A673 (cell line): ENCODE measurements at places on chromosomes 5 and 9. TPM values are rescaled to one million over a fixed set of nuclear protein-coding genes. Genes with fewer than 3 reads are reported as not detected.
A peak's percentile ranks its signal among the peaks of the same experiment; 100 is the strongest.

GRCh38 chr9:4262735-4263141 is 37.1 kb downstream of the GLIS3 start:
- H3K36me3 ChIP-seq, result no peaks in the 10 kb centered on the region
- no peak overlapping the region for H3K4me3 ChIP-seq
- H3K27me3 ChIP-seq, result no peaks in the 10 kb centered on the region
- peak; percentile 58 for DNase-seq
- no peak overlapping the region for H3K27ac ChIP-seq
- H3K4me1 ChIP-seq, result no peaks in the 10 kb centered on the region

- no peaks in the 10 kb centered on the region for H3K27me3 ChIP-seq
- H3K4me1 ChIP-seq, result peaks cover 95% of the 10 kb centered on the region
- H3K4me3 ChIP-seq, result peak overlapping the region; percentile 7
- peak overlapping the region; percentile 89 for H3K27ac ChIP-seq
- DNase-seq, result peak; percentile 94
These were observed 18.1 kb downstream of the GSN start for GRCh38 chr9:121285835-121286687.

The FAM221B gene
- total RNA-seq, result not detected in 2 replicates

- H3K27me3 ChIP-seq, result peaks cover 4% of the 10 kb centered on the region
- H3K4me3 ChIP-seq, result no peak overlapping the region
- DNase-seq, result no peak
- no peak overlapping the region for H3K27ac ChIP-seq
These were observed 387.7 kb downstream of the TLR4 start for GRCh38 chr9:118091711-118092500.

The LYRM7 gene
- total RNA-seq, result 16.9 and 17.3 TPM in 2 replicates

The S1PR3 gene
- total RNA-seq, result 42.9 and 50.9 TPM in 2 replicates

- no peak overlapping the region for H3K4me3 ChIP-seq
- peaks cover 8% of the 10 kb centered on the region for H3K4me1 ChIP-seq
- H3K27me3 ChIP-seq, result no peaks in the 10 kb centered on the region
- no peaks in the 10 kb centered on the region for H3K36me3 ChIP-seq
- DNase-seq, result no peak
These were observed 291.2 kb downstream of the TMEM167A start for GRCh38 chr5:82785882-82786509.

GRCh38 chr5:178642351-178642909 is 15.6 kb upstream of the CLK4 start:
- H3K4me3 ChIP-seq, result no peak overlapping the region
- peaks cover 17% of the 10 kb centered on the region for H3K4me1 ChIP-seq
- peak; percentile 97 for DNase-seq
- H3K27ac ChIP-seq, result peak overlapping the region; percentile 83
- H3K36me3 ChIP-seq, result no peaks in the 10 kb centered on the region

The PDE6A gene
- 0.39 and 0.49 TPM in 2 replicates for total RNA-seq

- no peak overlapping the region for H3K27ac ChIP-seq
- no peaks in the 10 kb centered on the region for H3K36me3 ChIP-seq
- H3K4me1 ChIP-seq, result no peaks in the 10 kb centered on the region
- H3K27me3 ChIP-seq, result no peaks in the 10 kb centered on the region
These were observed 163.5 kb downstream of the NR3C1 start for GRCh38 chr5:143239882-143240518.

- no peaks in the 10 kb centered on the region for H3K27me3 ChIP-seq
- no peaks in the 10 kb centered on the region for H3K36me3 ChIP-seq
- DNase-seq, result no peak
- peaks cover 9% of the 10 kb centered on the region for H3K4me1 ChIP-seq
These were observed 126.8 kb downstream of the PDE8B start for GRCh38 chr5:77337246-77337645.

DNA sequence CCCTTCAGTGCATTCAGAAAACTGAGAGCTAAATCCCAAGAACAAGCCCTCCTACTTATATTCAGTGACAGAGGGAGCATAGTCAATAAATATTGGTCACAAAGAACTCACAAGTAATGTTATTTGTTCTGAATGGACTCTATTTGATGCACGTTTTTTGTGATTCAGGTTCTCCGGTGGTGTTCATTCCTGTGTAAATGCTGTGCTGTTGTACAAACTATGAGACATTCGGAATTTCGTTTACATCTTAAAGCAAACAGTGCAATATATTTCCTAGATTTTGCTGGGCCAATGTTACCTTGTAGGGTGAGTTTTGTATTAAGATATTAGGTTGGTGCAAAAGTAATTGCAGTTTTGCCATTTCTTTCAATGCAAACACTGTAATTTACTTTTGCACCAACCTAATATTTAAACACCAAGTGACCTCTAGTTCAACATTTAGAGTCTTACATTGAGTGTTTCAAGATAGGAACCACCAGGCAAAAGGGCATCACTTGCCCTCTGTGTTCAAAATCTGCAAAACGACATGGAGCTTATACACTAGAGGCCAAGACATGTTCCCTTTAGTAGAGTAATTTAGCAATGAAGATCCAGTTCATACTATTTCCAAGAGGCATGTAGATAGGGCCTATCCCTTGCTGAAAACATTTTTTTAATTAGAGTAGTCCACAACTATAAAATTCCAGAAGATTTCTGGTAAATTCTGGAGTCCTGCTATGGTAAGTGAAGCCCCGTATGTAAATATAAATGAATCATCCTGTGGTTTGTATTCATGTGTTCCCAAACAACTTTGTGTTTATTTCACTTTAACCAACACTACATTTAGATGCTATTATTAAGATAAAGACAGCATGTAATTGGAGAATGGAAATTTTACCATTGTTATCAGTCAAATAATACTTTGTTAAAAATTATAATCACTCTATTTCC is 444.0 kb upstream of the PTGER4 start:
- H3K27me3 ChIP-seq, result no peaks in the 10 kb centered on the region
- H3K36me3 ChIP-seq, result no peaks in the 10 kb centered on the region
- no peak overlapping the region for H3K27ac ChIP-seq
- no peak overlapping the region for H3K4me3 ChIP-seq

DNA sequence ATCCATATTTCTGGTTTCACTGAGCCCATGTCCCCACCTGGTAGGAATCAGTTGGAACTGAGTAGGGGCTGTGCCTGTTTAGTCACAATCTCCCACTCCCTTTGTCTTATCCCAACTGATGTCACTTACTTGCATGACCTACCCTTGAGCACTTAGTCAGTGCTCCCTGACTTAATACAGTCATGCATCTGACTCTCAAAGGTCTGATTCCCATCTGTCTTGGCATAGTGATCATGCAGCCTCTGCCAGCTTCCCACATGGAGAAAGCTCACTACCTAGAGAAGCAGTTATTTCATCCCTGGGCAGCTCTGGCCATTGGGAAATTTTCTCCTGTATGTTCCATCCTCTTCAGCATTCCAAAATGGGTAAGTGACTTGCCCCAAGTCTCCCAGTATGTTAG is 24.8 kb downstream of the ABLIM3 start:
- DNase-seq, result no peak
- H3K27ac ChIP-seq, result no peak overlapping the region
- H3K27me3 ChIP-seq, result peaks cover 42% of the 10 kb centered on the region
- no peaks in the 10 kb centered on the region for H3K4me1 ChIP-seq
- no peak overlapping the region for H3K4me3 ChIP-seq
- no peaks in the 10 kb centered on the region for H3K36me3 ChIP-seq

- H3K36me3 ChIP-seq, result peaks cover 5% of the 10 kb centered on the region
- no peak overlapping the region for H3K4me3 ChIP-seq
- H3K27ac ChIP-seq, result no peak overlapping the region
- no peaks in the 10 kb centered on the region for H3K4me1 ChIP-seq
- no peak for DNase-seq
These were observed 7.4 kb downstream of the NPR2 start for GRCh38 chr9:35798658-35799374.

- H3K36me3 ChIP-seq, result no peaks in the 10 kb centered on the region
- DNase-seq, result no peak
- no peak overlapping the region for H3K4me3 ChIP-seq
- H3K27me3 ChIP-seq, result no peaks in the 10 kb centered on the region
- peaks cover 22% of the 10 kb centered on the region for H3K4me1 ChIP-seq
These were observed 24.3 kb downstream of the KIF2A start for GRCh38 chr5:62330302-62330701.

The OMD gene
- not detected in 2 replicates for total RNA-seq

GRCh38 chr9:107733523-107733894 is 243.9 kb upstream of the KLF4 start:
- H3K4me3 ChIP-seq, result no peak overlapping the region
- H3K27ac ChIP-seq, result no peak overlapping the region
- no peaks in the 10 kb centered on the region for H3K4me1 ChIP-seq

GRCh38 chr5:181152406-181152805 is 5.0 kb downstream of the OR2V2 start:
- H3K27ac ChIP-seq, result no peak overlapping the region
- H3K4me3 ChIP-seq, result no peak overlapping the region
- peaks cover 3% of the 10 kb centered on the region for H3K27me3 ChIP-seq
- no peaks in the 10 kb centered on the region for H3K36me3 ChIP-seq
- DNase-seq, result no peak

GRCh38 chr5:123124859-123125595 is 36.0 kb downstream of the PRDM6 start:
- peak; percentile 25 for DNase-seq
- no peaks in the 10 kb centered on the region for H3K27me3 ChIP-seq
- no peaks in the 10 kb centered on the region for H3K36me3 ChIP-seq
- H3K27ac ChIP-seq, result no peak overlapping the region
- H3K4me1 ChIP-seq, result peaks cover 9% of the 10 kb centered on the region

- no peaks in the 10 kb centered on the region for H3K27me3 ChIP-seq
- H3K4me3 ChIP-seq, result no peak overlapping the region
- no peaks in the 10 kb centered on the region for H3K36me3 ChIP-seq
These were observed 53.3 kb downstream of the AOPEP start for GRCh38 chr9:94779693-94780290.

DNA sequence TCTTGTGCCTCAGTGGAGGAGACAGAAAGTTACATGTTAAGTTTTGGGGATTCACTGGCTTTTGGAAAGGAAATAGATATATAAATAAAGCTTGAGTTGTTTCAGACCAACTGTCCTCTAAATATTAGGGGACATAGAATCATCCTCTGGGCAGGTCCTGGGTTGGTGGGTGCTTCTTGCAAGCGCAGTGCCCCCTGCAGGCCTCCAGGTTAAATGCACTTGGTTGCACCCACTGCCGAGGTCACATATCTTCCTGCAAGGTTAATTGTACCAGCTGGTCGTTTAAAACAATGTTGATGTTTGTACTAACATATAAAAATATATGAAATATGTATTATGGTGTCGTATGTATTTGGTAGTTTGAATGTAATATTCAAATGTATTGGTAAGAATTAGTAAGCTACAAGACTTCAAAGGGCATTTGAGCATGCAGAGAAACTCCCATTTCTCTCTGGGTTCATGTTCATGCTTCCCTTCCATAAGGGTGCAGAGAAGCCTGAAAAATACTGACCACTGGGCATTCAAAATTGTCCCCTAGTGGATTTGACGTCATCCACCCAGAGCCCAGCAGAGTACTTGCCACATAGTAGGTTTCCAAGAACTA is 87.0 kb downstream of the ZNF618 start:
- peak overlapping the region; percentile 96 for H3K27ac ChIP-seq
- no peaks in the 10 kb centered on the region for H3K36me3 ChIP-seq
- DNase-seq, result peak; percentile 76
- H3K4me3 ChIP-seq, result no peak overlapping the region
- H3K27me3 ChIP-seq, result no peaks in the 10 kb centered on the region

GRCh38 chr9:36258996-36259533 is 817 bp upstream of the GNE start:
- DNase-seq, result no peak
- peak overlapping the region; percentile 96 for H3K4me3 ChIP-seq
- no peaks in the 10 kb centered on the region for H3K27me3 ChIP-seq
- H3K36me3 ChIP-seq, result no peaks in the 10 kb centered on the region

- H3K4me1 ChIP-seq, result peaks cover 13% of the 10 kb centered on the region
- H3K4me3 ChIP-seq, result peak within 1 kb of the TSS; percentile 51
These were observed at the start of gene COL23A1 for GRCh38 chr5:178590141-178590923. Gene COL23A1, minus strand, starts transcription at chr5:178590393.

- H3K4me3 ChIP-seq, result no peak overlapping the region
- no peak for DNase-seq
- H3K36me3 ChIP-seq, result no peaks in the 10 kb centered on the region
- no peaks in the 10 kb centered on the region for H3K27me3 ChIP-seq
These were observed 91.0 kb upstream of the GNAQ start for GRCh38 chr9:78122631-78123030.

The WDR31 gene
- 1.3 and 2.4 TPM in 2 replicates for total RNA-seq

DNA sequence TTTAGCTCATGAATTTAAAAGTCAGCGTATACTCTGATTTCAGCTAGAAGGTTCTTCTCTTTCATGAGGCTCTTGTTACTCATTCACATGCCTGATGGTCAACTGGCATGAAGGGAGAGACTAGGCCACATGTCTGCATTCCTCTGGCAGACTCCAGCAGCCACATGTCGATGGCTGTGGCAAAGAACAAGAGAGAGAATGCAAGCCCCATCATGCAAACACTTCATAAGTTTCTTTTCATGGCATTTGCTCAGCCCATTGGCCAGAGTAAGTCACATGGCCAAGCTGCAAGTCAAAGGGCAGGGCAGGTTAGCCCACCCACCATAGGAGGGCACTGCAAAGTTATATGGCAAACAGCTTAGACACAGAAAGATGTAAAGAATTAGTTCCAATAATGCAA is 5.4 kb downstream of the KCNV2 start:
- H3K4me3 ChIP-seq, result no peak overlapping the region
- H3K27me3 ChIP-seq, result no peaks in the 10 kb centered on the region

The SLC6A18 gene
- not detected in 2 replicates for total RNA-seq

DNA sequence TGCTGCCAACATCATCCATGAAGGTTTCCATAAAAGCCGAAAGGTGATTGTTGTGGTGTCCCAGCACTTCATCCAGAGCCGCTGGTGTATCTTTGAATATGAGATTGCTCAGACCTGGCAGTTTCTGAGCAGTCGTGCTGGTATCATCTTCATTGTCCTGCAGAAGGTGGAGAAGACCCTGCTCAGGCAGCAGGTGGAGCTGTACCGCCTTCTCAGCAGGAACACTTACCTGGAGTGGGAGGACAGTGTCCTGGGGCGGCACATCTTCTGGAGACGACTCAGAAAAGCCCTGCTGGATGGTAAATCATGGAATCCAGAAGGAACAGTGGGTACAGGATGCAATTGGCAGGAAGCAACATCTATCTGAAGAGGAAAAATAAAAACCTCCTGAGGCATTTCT is 10.1 kb downstream of the TLR4 start:
- no peak overlapping the region for H3K4me3 ChIP-seq
- no peaks in the 10 kb centered on the region for H3K4me1 ChIP-seq
- peaks cover 33% of the 10 kb centered on the region for H3K27me3 ChIP-seq
- H3K27ac ChIP-seq, result no peak overlapping the region
- no peaks in the 10 kb centered on the region for H3K36me3 ChIP-seq

The SPATA31C1 gene
- total RNA-seq, result not detected in 2 replicates

- no peaks in the 10 kb centered on the region for H3K4me1 ChIP-seq
- no peak for DNase-seq
- no peaks in the 10 kb centered on the region for H3K36me3 ChIP-seq
- H3K4me3 ChIP-seq, result no peak overlapping the region
- H3K27me3 ChIP-seq, result peaks cover 19% of the 10 kb centered on the region
These were observed 68.7 kb downstream of the MARCHF3 start for GRCh38 chr5:126961702-126962101.

The BAAT gene
- 0.09 and 0.17 TPM in 2 replicates for total RNA-seq

The PCDHB14 gene
- total RNA-seq, result 6.9 and 7.4 TPM in 2 replicates
